ENCODE measurements at places on chromosomes 12 and 14.
A peak's percentile ranks its signal among the peaks of the same experiment; 100 is the strongest.

- DNase-seq = no peak
Observed at GRCh38 chr12:24945845-24946244, 3.1 kb downstream of the BCAT1 start.

DNA sequence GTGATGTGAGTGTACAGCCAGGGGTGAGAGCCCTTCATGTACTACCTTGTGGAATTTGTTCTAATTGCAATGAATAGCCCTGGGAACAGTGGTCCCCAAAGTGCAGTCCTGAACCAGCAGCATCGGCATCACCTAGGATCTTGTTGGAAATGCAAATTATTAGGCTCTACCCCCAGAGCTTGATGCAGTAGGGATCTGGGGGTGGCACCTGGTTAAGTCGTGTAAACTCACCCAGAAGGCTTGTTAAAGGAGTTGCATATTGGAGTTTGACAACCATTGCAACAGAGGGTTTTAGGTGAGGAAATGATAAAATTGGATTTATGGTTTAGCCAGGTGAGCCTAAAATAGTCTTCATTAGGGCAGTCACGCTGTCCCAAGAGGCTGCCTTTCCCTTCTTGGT lies 73.2 kb downstream of the PLEKHG3 start:
- no peak for DNase-seq

GRCh38 chr12:9674226-9674590 lies 4.7 kb downstream of the CLEC2D start:
- no peak for DNase-seq

DNA sequence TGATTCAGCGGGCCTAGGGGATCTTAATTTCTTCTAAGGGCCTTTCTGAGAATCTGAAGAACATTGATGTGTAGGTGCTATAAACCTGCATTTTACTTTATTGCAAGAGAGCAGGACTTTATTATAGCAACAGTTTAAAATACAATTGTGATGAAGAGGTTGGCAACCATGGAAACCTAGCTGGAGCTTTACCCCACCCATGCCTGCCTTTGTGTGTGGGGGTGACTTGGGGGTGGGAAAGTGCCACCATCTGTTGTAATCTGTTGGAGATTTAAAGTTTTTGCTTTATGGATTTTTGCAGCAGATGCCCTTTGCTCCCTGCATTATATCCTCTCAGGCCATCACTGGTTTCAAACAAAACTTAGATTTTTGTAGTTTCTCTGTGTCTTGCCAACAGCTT lies 64.6 kb downstream of the ATG14 start:
- no peak for DNase-seq

GRCh38 chr14:57378661-57379060 lies 11.7 kb upstream of the NAA30 start:
- DNase-seq = no peak

DNA sequence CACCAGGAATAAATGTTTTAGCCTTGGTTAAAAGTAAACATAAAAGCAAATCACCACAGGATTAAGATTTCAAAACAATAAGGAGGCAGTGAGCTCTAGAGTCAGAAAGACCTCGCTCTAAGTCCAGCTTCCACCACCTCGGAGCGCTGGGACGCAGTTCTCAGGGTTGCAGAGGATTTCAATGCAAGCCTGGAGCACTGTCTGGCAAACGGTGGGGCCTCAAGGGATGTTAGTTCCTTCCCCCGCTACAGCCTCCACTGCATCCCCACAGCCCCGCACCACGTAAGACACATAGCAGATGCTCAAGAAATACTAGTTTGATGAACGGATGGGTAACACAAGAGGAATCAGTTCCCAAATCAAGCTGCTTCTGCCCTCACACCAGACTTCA lies 39.3 kb upstream of the TMCC3 start:
- DNase-seq = no peak

GRCh38 chr12:42076976-42077375 lies 67.7 kb downstream of the GXYLT1 start:
- DNase-seq = no peak

GRCh38 chr14:81350344-81351130 lies 49.6 kb downstream of the STON2 start:
- DNase-seq = no peak

- DNase-seq = peak; percentile 60
Observed at GRCh38 chr12:108635201-108635996, 1.7 kb upstream of the SELPLG start.

DNA sequence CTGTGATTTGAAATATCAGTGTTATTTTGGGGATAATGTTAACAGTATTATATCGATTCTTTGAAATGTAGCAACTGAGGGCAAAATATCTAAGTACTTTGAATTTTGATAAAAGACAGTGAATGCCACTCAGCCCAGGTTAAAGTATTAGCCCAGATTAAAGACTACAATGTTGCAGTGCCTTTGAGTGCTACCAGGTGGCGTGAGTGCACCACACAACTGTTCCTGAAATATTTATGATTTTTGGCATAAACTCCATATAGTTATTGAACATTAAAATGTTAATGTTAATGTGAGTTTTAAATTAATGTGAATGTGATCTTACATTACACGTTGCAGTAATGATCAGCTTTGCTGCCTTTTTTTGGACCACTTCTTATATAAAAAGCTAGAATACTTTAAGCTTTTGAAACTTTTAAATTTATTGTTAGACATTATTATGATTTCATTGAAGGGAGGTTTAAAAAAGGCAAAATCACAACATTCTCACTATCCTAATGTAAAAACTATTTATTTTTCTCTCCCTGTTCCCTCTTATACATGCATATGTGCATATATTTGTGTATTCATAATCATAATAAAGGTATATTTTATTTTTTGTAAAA lies 22.5 kb downstream of the MRPS35 start:
- DNase-seq = no peak

DNA sequence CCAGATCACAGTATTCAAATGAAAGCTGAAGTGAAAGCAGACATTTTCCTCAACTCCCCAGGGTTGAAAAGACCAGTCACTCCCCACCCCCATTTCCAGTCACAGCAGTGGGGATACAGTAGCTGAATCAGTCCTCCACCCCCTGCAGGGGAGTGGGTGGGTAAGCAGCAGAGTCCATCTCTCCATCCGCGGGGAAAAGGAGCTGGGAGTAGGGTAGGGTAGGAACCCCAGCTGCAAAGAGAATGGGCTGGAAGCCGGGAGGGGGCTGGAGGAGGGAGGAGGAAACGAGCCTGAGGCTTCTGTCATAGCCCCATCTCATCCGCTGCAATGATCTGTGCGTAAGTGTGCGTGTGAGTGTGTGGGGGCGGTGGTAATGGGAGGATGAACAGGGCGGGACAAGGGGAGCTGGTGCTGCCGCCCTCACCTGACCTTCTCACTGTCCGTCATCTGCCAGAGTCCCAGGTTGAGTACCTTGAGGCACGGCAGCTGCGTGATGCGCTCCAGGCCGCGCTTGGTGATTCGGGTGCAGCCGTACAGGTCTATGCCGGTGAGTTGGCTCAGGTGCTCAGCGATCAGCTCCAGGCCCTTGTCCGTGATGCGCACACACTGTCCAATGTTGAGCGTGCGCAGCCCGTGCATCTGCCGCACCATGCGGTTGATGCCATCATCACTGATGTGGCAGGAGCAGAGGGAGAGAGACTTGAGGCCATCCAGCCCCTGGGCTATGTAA lies 1.8 kb downstream of the FBXL14 start:
- DNase-seq = peak; percentile 71

DNA sequence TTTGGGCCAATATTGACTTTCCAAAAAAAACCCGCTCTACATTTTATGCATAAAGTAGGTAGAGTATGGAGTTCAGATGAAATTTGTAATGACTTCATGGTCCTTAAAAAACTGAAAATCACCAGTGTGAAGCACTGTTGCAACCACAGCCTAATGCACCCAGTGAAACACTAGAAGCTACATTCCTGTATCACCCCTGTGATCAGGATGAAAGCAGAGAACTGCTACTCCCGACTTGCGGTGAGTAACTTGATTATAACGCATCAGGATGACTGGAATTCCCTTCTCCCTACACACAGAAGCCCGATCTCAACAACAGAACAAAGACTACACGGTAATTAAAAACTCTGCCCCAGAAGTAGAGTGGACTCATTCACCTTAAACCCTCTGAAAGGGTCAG lies 33.8 kb downstream of the SPTB start:
- no peak for DNase-seq

GRCh38 chr12:75479963-75480461 lies 543 bp upstream of the GLIPR1 start:
- no peak for DNase-seq

DNA sequence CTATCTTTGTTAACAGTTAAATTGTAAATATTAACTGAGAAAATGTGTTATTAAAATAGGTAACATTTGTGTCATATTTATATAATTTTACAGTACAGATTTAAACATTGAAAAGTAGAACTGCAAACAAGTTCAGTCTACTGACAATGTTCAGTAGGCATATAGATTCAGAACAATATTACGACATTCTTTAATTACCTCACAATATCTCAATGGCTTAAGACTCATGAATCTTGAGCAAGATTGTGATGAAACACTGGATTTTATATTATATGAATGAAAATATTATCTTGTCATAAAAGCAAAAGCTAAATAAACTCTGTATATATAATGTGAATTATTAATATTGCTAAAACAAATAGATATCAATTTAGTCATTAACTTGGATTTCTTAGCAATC lies 194.9 kb downstream of the ADAMTS20 start:
- DNase-seq = no peak

DNA sequence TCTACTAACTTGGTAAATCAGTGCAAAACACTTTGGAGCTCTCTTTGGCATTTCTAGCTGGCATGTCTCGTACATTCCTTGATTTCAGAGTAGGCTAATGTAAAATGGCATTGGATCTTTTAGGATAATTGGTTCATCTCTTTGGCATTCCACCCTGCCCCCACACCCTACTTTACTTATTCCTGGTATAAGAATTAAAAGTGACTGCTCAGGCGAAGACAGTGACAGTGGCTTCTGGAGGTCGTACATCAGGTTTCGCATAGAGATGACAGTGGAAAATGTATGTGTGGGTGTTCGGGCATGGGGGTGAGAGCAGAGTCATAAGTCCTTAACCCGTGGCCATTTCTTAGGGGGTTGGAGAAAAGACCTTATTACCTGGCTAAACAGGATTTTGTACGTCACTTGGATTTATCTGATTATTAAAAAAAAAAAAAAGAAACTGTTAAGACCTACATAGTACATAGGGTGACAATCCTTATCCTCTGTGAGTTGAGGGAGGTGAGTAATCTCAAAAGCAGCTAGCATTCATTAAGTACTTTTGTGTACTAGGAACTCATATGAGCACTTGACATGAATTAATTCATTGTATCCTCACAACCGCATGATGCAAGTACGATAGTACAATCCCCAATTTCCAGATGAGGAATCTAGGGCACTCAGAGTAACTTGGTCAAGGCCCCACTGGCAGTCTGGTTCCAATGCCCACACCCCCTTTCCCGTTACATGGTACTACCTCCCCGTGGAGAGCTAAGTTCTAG lies 22.4 kb upstream of the KCNK13 start:
- DNase-seq = no peak

GRCh38 chr12:41221491-41221890 lies 33.4 kb downstream of the PDZRN4 start:
- DNase-seq = no peak

DNA sequence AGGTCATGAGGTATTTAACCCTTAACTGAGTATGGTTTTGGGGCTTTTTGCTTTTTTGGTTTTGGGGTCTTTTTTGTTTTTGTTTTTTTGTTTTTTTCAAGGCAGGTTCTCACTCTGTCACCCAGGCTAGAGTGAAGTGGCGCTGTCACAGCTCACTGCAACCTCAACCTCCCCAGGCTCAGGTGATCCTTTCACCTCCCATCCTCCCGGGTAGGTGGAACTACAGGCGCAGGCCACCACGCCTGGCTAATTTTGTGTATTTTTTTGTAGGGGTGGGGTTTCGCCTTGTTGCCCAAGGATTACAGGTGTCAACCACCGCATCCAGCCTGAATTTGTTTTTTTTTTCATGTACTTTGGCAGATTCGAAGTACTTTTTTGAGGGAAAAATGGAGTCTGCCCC lies 19.9 kb downstream of the RAP1B start:
- DNase-seq = no peak

- DNase-seq = no peak
Observed at GRCh38 chr14:93628048-93628447, 160.2 kb downstream of the PRIMA1 start.

GRCh38 chr14:30808576-30808975 lies 65.8 kb upstream of the COCH start:
- DNase-seq = no peak

- DNase-seq = no peak
Observed at GRCh38 chr12:130371296-130371695, 33.6 kb downstream of the PIWIL1 start.

DNA sequence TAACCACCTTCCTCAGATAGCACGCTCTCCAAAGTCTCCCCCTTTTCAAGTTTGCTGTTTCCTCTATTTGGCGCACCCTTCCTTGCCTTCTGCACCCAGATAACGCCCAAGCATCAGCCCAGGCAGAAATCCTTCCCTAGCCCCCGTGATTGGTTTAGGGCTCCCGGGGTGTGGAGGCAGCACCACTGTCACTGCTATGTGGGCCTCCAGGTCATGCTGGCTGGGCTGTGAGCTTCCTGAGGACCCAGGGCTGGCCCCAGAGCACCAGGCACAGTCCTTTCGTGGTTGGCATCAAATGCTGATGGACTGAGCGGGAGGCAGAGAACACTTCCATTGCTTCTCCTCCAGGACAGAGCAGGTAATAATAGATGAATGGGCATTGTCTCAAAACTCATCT lies 311.4 kb downstream of the BCL11B start:
- DNase-seq = no peak

DNA sequence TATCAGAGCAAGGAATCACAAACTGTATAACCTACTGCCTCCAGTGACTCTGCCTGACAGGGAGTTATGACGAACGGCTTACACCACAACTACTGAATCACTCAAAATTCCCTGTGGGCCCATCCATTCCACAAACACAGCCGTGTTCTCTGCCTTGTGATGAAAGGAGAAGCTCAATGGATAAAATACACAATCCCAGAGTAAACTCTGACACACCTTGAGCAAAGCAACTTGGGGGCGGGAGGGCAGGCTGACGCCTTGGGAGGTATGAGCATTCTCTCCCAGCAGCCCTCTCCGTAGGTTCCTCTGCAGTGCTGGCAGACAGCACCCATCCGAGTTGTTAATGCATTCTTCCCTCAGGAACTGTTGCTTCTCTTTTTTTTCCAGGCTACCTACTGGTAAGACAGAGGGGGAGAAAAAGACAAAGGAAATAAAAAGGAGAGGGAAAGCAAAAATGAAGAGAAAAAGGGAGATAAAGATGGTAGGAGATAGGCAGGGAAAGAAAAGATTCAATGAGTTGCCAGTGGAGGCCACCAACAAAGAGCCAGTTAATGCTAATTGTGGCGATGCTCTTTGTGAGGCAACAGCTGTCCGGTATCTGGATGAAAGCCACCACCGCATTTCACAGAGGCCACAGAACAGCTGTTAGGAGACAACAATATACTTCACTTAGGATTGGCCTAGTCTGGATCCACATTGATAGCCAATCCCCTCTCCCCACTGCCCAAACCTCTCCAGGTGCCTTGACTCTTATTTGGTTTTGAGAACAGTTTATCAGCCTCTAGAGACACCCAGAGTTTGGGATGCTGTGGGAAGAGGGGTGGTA lies 4.7 kb upstream of the DIO2 start:
- DNase-seq = no peak

GRCh38 chr14:77805706-77806105 lies 5.8 kb downstream of the ADCK1 start:
- no peak for DNase-seq

- no peak for DNase-seq
Observed at GRCh38 chr12:43580601-43581000, 28.6 kb upstream of the ADAMTS20 start.

Measured in activated naive CD8-positive, alpha-beta T cell treated with anti-CD3 and anti-CD28 coated beads, Interleukin-2, amount 10 ng/mL, durations not matched to agents 7 days and 5 days (primary cell).